ENCODE measurements at places on chromosomes 3 and 15. TPM values are rescaled to one million over a fixed set of nuclear protein-coding genes. Genes with fewer than 3 reads are reported as not detected.
A peak's percentile ranks its signal among the peaks of the same experiment; 100 is the strongest.

- DNase-seq = no peak
Measured at GRCh38 chr3:48446043-48446424, 503 bp upstream of the ATRIP start.

- peak; percentile 93 for DNase-seq
Measured at GRCh38 chr3:15982667-15983196, 185.0 kb upstream of the ANKRD28 start.

DNA sequence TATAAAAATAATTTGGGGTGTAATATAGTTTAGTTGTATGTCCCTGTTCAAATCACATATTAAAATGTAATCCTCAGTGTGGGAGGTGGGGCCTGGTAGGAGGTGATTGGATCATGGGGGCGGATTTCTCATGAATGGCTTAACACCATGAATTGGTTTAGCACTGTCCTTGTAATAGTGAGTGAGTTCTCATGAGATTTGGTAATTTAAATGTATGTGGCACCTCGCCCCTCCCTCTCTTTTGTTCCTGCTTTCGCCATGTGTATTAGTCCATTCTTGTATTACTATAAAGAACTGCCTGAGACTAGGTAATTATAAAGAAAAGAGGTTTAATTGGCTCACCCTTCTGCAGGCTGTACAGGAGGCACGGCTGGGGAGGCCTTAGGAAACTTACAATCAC is 83.9 kb downstream of the ANXA2 start:
- DNase-seq = no peak

DNA sequence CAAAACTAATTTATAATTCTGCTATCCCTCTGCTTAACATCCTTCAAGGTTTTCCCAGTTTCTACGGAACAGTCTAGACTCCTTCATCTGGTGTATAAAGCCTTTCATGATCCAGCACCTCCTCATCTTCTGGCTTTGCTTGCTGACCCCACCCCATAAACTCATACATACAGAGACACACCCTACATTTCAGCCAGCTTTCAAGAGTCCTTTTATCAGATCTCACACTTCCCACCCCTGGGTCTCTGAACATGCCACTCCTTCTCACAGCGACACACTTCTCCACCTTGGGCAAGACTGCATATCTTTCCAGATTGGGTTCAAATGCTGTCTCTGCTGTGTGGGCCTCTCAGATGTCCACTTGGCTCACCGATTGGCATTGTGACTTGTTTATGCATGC is 166.8 kb upstream of the LPP start:
- peak; percentile 24 for DNase-seq

DNA sequence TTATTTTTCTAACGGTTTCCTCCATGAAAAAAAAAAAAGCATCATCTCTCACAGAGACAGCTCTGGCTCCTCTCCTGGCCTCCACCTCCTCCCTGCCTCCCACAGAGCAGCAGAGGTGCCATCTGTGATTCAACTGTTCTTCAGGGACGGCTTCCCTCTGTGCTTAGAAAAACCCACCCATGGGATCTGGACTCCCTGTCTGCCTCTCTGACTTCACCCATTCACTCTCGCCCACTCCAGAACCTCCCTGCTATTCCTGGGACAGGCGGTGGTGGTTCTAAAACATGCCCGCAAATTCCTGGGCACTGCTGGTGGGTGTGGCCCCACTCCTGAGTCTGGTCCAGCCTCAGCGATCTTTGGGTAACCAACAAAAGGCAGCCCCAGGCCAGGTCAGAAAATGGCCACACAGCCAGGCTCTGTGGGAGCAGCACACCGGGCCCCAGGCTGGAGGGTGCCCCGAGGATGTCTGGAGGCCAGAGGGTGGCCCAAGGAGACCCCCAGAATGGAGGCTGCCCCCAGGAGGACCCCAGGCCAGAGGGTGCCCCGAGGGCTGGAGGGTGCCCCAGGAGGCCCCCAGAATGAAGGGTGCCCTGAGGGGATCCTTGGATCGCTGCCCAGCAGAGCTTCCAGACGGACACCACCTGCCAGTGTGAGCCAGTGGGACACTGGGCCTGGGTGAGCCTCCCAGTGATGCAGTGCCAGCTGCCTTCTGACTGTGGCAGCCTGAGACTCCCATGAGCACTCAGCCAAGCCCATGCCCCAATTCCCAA is 2.6 kb upstream of the CHST13 start:
- DNase-seq = no peak

- peak; percentile 79 for DNase-seq
Measured at GRCh38 chr3:76122007-76122406, 336.7 kb upstream of the ZNF717 start.

GRCh38 chr3:34106879-34107278 is 308.4 kb downstream of the PDCD6IP start:
- peak; percentile 41 for DNase-seq

DNA sequence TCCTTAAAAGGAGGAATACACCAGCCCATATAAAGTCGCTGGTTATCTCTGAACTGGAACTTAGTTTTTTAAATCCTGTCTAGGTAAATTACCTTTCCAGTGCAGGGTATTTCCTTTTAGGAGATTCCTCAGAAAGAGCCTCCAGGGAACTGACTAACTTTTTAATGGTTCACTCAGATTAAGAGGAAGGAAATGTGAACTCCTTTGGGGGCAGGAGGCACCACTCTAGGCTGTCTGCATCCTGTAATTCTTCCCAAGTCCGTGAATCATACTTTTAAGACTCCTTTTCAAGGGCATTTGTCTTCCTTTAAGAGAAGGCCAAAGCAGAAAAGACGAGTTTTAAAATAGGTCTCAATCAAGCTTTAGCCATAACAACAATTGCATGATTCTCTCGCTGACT is 871.2 kb upstream of the NR2F2 start:
- peak; percentile 72 for DNase-seq

Gene MED12L
- 0.55 TPM for total RNA-seq

Gene ZCWPW2
- not detected for total RNA-seq

DNA sequence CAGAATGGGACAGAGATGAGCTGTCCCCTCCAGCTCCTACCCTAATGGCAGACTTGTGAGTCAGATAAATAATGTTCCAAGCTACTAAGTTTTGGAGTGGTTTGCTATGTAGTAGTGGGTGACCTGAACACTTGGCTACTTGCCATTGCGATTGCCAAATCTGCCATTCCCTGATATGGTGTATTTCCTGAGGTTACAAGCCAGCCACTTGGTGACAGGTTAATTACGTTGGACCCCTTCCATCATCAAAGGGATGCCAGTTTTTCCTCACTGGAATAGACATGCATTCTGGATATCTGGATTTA is 33.6 kb downstream of the MORF4L1 start:
- DNase-seq = peak; percentile 80

Gene PLCD1
- total RNA-seq = 18.5 TPM

GRCh38 chr3:31573036-31573779 is 40.5 kb downstream of the STT3B start:
- DNase-seq = no peak

DNA sequence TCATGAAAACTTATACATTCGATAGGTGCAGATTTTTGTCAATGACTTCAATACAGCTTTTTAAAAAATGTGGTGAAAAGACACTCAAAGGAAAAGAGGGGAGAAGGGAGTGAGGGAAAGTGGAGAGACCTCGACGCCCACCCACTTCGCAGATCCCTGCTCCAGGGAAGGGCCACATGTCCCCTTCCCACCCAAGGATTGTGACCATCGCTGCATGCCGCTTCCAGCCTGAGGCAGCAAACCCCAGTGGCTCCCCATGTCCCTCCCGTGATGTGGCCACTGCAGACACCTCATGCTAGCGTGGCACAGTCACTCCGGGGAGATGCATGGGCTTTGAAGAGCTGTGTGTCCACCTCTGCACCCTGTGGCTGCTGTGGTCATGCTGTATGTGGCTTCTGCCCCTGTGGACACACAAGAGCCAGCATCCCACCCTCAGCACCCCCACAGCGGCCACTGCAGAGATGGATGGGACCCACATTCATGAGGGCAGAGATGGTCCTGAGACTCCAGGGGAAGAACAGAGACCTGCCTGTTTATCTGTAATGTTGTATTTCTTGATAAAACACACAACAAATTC is 230.2 kb downstream of the OCA2 start:
- no peak for DNase-seq

- no peak for DNase-seq
Measured at GRCh38 chr3:177946936-177947335, 589.3 kb upstream of the KCNMB2 start.

Gene KCNMB2
- not detected for total RNA-seq

DNA sequence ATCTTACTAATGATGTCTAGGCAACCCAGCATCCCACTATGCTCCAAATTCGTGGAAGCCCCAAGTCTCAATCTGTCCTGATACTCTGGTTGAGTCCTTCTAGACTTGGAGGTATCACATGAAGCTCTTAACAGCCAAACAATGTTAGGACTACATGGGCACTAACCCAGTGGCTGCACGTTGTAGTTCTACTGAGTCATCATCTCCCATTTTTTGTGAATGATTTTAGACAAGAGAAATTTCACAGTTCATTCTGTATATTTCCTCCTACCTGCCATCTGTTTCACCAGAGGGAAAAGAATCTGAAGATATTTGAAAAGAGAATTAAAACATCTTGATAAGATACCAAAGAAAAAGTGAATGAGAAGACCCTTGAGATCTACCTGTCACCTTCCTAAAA is 9.8 kb upstream of the WWTR1 start:
- DNase-seq = no peak

DNA sequence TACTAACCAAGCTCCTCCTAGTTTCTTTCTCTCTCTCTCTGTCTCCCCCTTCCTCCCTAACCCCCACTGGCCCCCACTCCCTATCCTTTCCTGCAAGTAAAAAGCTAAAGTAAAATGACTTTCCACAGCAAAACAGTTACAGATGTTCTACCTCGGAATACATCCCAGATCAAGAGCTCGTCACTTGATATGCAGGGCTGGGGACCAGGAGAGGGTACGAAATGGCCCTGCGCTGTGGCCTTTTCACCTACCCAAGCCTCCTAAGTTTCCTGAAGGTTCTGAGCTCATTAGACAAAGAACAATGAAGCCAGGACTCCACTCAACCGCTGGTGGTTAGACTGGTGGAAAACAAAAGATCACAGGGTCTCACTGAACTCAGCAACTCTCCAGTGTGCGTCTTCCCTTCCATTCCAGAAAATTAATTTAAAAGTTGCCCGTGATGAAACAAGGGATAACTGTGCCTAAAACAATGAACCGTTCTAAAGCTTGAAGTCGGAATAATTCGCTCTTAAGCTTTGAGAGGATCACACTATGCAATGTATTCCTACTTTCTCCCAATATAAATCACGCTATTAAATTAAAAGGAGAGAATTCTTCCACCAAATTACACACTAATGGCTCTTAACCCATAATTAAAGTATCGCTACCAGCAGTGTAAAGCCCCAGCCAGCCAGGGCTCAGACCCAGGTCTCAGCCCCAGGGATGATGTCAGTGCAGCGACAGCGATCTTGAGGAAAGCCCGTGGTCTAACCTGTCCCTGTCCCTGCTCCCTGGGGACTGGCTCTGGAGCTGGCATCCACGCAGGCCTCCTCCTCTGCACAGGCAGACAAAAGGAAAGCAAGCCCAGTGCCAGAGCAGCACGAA is 5.0 kb downstream of the VGLL4 start:
- no peak for DNase-seq

Gene RAB6B
- total RNA-seq = 0.75 TPM

GRCh38 chr3:27165321-27165721 is 203.9 kb downstream of the NEK10 start:
- no peak for DNase-seq

- no peak for DNase-seq
Measured at GRCh38 chr3:72259755-72260587, 475.0 kb upstream of the PROK2 start.

- DNase-seq = no peak
Measured at GRCh38 chr3:4309491-4310128, 6.4 kb downstream of the SETMAR start.

GRCh38 chr15:68585574-68586273 is 6.9 kb downstream of the CORO2B start:
- DNase-seq = no peak

Gene ATP1B3
- total RNA-seq = 20.2 TPM

DNA sequence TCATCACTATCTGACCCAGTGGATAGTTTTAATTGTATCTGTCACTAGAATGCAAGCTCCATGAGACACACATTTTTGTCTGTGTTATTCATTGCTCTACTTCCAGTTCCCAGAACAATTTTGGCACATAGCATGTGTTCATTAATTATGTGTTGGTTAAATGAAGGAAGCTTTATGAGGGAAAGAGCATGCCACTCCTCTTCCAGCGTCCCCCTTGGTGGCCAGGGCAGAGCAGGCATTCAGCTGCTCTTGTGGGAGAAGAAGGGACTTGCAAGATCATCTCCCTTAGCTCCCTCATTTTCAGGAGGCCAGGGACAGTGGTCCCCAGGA is 489 bp upstream of the GALNT15 start:
- no peak for DNase-seq

GRCh38 chr3:10169000-10169496 is 4.3 kb downstream of the IRAK2 start:
- DNase-seq = peak; percentile 44

DNA sequence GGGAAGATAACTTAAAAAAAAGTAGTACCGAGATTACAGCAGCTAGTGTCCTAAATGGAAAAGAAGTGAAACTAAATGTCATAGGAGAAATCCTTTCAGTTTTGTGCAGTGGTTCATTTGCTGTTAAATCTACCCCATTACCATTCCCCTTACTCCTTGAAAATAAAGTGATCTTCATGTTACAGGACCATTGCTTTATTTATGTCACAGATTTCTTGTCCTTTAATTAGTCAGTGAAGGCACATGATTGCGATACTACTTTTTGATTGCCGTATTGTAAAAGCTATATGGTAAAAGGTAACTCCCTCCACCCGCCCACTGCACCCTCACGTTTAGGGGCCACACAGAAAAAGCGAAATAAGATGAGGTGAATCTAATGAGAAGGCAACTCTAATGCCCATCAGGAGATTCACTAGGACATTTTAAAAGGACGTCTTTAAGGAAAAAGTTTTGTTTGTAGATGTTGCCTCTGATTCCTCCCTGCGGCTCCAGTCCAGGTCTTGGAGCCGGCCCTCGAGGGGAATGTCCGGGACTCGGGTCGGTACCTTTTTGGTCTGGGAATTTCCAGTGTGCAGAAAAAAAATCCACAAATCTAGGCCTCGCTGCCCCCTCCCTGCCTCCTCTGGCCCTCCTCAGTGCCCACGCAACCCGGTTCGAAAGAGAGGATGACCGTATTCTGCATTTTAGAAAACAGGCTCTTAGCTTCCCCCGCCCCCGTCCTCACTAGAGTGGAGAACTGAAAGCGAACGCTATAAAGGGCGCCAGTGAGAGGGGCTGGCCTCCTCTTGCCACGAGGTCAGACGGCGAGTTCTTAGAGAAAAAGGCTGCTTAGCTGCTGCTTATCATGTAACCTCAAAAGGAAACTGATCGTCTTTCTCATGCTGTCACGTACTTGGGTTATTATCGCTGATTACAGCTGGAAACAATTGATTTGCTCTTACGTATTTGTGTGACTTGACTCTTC is 21.8 kb upstream of the NFKBIZ start:
- DNase-seq = peak; percentile 65

DNA sequence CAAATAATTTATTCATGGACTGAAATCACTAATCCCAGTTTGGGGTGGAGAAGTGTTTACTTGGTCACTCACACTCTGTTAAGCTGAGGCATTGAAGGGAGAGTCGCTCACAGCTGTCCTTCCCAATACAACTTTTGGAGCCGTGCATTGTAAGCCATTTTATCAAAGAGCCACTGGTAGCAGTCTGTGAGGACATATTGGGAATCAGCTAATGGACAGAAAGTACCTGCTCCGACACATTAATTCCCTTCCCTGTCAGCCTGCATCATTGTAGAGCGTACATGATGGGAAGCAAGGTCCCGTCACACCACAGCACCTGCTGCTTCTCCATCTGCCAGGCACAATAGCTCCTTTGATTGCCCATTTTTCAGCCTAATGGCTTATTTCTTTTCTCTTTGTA is 643.2 kb downstream of the SQOR start:
- no peak for DNase-seq

- DNase-seq = peak; percentile 75
Measured at GRCh38 chr3:185552358-185552877, at the start of gene LIPH. TSS of gene LIPH (minus strand) at chr3:185552588. CDS start at chr3:185552471, 117 bp downstream.

- DNase-seq = no peak
Measured at GRCh38 chr3:54905920-54906319, 21.9 kb downstream of the LRTM1 start.
